Activated naive CD8-positive, alpha-beta T cell treated with anti-CD3 and anti-CD28 coated beads for 36 hours (primary cell): ENCODE measurements at places on chromosomes 12 and 14. TPM values are rescaled to one million over a fixed set of nuclear protein-coding genes. Genes with fewer than 3 reads are reported as not detected.

FGF6 gene
- not detected for total RNA-seq

COL2A1 gene
- 0.04 TPM for total RNA-seq

RESF1 gene
- total RNA-seq = 79.1 TPM

GRCh38 chr12:132881818-132882217 is 5.6 kb downstream of the CHFR start:
- peaks cover 51% of the 10 kb centered on the region for H3K36me3 ChIP-seq
- no peak overlapping the region for H3K27ac ChIP-seq
- H3K27me3 ChIP-seq = no peaks in the 10 kb centered on the region
- H3K4me1 ChIP-seq = peaks cover 26% of the 10 kb centered on the region
- H3K4me3 ChIP-seq = no peak overlapping the region

- no peak overlapping the region for H3K4me3 ChIP-seq
- DNase-seq = no peak
- H3K27ac ChIP-seq = no peak overlapping the region
- H3K4me1 ChIP-seq = no peaks in the 10 kb centered on the region
- H3K27me3 ChIP-seq = no peaks in the 10 kb centered on the region
Observed at GRCh38 chr14:49783394-49784014, 15.6 kb downstream of the KLHDC2 start.

CATSPERB gene
- 0.27 TPM for total RNA-seq

DNA sequence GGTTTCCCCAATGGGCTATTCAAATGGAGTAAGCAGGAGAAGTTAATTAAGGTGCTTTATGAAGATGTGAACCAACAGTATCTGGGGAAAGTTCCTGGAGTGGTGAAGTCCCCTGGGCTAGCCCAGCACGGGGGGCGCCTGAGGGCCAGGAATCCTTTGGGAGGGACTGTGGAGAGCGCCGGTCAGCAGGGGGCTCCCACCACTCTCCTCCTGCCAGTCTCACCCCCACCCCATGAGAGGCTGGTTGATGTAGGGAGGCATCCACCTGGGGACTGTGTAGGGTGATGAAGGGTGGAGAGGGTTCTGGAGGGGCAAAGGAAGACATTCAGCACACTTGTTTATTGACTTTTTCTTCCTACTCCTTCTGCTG is 4.4 kb downstream of the CEBPE start:
- DNase-seq = no peak
- no peaks in the 10 kb centered on the region for H3K36me3 ChIP-seq
- H3K4me1 ChIP-seq = peaks cover 28% of the 10 kb centered on the region
- H3K27ac ChIP-seq = no peak overlapping the region

GRCh38 chr12:108649126-108649525 is 15.4 kb upstream of the SELPLG start:
- H3K27ac ChIP-seq = no peak overlapping the region
- H3K36me3 ChIP-seq = peaks cover 29% of the 10 kb centered on the region
- DNase-seq = no peak
- H3K27me3 ChIP-seq = no peaks in the 10 kb centered on the region

TSPAN19 gene
- not detected for total RNA-seq

DNA sequence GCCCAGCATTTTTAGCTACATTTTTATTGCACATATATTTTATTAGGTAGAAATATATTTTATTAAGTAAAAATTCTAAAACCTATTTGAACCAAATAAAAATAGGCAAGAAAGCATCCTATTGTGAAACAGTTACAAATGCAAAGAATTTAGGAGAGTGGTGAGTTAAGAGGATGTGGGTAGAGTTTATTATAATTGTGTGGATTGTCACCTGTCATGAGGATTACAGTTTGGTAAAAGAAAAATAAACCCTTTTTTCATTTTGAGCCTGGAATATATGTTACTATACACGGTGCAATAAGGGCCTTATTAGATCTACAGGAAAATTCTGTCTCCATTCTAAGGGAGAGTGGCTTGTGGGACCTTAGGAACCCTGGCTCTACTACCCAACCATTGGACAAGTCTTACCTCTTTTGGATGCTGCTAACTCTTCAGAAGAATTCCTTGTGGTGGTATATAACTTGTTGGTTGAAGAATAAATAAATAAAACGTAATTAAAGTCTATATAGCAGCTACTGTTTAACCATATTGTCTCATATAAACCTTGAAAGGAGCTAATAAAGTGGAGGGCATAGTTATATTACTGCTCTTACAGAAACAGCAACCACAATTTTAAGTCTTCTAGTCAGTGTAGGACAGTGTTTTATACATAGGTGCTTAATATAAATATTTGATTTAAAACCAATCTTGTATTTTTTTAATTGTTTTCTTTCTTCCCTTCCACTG is 67.8 kb downstream of the FGD4 start:
- H3K27me3 ChIP-seq = no peaks in the 10 kb centered on the region
- no peaks in the 10 kb centered on the region for H3K36me3 ChIP-seq
- DNase-seq = no peak
- no peaks in the 10 kb centered on the region for H3K4me1 ChIP-seq
- no peak overlapping the region for H3K27ac ChIP-seq

DNA sequence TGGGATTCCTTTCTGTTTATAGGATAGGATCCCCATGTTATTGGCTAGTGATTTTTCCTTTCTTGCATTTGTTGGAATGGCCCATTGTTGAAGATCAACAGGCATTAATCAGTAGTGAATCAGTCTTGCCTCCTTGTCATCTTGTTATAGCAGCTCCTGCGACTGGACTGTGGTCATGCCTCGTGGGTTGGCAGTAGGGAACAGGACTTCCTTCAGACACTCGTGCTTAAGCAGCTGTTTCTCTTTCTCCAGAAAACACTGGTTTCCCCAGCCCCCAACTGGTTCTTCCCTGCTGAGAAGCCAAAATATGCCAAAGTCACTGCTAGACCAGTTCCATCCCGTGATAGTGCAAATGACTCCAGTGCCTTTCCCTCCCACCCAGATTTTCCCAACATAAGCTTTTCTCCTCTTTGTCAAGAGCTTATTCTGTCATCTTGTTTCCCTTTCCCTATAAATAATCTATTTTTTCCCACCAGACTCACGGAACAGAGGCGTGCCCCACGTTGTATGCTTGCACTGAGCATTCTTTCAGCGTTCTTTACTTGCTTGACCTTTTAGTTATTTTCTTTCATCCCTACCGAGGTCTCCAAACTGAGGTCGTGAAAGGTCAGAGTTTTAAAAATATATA is 83.5 kb downstream of the SAMD4A start:
- H3K27me3 ChIP-seq = peaks cover 42% of the 10 kb centered on the region
- no peak for DNase-seq
- peaks cover 18% of the 10 kb centered on the region for H3K4me1 ChIP-seq
- H3K27ac ChIP-seq = no peak overlapping the region

DNA sequence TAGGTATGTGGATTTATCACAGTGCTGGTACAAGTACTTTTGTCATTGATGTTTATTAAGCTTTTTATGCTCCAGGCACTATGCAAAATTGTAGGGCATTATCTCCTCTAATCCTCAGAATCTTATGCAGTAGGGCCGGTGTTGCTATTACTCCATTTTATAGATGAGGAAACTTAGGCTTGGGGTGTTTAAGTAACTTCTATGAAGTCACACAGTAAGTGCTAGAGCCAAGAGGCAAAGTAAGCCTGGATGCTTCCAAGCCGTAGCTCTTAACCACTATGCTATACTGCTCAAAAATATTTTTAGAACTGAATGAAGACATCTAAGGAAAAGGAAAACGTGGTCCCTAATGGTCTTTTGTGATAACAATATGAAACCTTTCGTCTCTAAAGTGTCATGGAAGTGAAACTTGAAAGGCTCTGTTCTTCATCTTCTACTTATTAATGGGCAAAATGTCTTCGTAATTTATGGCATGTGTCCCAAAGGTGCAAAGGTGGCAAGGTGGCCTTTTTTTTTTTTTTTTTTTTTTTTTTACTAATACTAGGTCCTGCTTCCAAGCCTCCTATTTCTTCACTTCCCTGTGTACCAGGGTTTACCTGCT is 85.2 kb downstream of the ETV6 start:
- H3K36me3 ChIP-seq = peaks cover 18% of the 10 kb centered on the region
- H3K4me3 ChIP-seq = no peak overlapping the region
- no peak overlapping the region for H3K27ac ChIP-seq
- DNase-seq = no peak

AKAP5 gene
- total RNA-seq = 1.4 TPM

PCNX1 gene
- 31.0 TPM for total RNA-seq

DNA sequence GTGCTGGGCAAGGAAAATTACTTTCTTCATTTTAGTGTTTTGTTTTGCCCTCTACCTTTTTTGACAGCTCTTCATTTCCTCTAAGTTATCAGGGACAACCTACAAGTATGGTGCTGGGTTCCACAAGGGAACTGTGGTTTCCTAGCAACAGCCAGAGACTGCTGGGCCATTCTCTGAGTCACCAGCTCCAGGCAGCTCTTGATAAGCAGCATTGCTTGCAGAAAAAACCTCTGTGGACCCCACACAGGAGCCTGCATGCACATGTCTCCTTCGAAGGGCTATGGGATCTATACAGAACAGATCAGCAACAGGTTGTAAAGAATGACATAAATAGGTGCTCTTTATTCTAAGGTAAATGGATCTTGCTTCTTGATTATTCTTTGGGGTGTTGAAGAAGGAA is 81.0 kb upstream of the CCDC196 start:
- H3K27me3 ChIP-seq = no peaks in the 10 kb centered on the region
- no peak for DNase-seq
- no peak overlapping the region for H3K27ac ChIP-seq
- no peaks in the 10 kb centered on the region for H3K36me3 ChIP-seq

- H3K4me1 ChIP-seq = no peaks in the 10 kb centered on the region
- H3K27me3 ChIP-seq = no peaks in the 10 kb centered on the region
- no peak overlapping the region for H3K4me3 ChIP-seq
- H3K36me3 ChIP-seq = no peaks in the 10 kb centered on the region
- DNase-seq = no peak
Observed at GRCh38 chr12:11513288-11513687, 117.9 kb upstream of the PRB2 start.

DNA sequence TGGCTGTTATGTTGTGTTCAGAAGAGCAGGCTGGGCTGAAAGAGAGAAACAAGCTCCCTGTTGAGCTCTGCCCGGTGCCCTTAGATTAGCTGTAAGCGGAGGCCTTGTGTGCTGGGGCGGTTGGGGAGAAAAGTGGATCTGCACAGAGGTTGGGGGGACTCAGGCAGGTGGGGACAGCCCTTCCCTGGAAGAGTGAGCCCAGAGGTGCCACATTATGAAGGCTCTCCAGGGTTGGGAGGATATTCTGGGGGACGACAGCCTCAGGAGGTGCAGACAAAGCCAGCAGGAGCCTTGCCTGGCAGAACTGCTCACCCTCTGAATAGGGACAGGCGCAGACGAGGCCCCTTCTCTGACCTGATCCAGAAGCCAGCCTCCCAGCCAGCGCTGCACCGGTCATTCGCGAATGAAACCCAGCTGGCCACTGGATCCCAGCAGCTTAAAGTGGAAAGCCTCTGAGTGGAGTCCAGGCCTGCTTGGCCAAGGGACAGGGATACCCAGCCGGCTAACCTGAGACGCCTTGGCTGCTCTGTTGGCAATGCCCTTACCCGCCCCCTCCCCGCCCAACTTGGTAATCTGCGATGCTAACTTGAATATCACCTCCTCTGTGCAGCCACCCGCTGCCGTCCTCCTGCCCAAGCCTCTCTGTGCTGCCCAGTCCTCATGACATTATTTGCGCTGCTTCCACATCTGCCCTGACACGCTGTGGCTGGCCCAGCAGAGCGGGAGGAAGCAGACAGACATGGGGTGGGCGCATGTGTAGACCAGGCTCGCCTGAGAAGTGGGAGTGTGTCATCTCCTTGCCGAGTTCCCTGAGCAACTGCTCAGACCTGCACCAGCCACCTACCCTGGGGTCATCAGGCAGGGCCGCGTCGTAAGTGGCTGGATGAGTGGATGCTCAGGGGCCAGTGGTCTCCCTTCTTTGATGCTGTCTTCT is 5.6 kb downstream of the HIP1R start:
- no peak overlapping the region for H3K27ac ChIP-seq
- H3K4me3 ChIP-seq = no peak overlapping the region
- DNase-seq = no peak
- H3K36me3 ChIP-seq = peaks cover 7% of the 10 kb centered on the region
- H3K4me1 ChIP-seq = peaks cover 41% of the 10 kb centered on the region

NUP107 gene
- total RNA-seq = 158 TPM
